ENCODE measurements at places on chromosomes 11 and 22.
A peak's percentile ranks its signal among the peaks of the same experiment; 100 is the strongest.

DNA sequence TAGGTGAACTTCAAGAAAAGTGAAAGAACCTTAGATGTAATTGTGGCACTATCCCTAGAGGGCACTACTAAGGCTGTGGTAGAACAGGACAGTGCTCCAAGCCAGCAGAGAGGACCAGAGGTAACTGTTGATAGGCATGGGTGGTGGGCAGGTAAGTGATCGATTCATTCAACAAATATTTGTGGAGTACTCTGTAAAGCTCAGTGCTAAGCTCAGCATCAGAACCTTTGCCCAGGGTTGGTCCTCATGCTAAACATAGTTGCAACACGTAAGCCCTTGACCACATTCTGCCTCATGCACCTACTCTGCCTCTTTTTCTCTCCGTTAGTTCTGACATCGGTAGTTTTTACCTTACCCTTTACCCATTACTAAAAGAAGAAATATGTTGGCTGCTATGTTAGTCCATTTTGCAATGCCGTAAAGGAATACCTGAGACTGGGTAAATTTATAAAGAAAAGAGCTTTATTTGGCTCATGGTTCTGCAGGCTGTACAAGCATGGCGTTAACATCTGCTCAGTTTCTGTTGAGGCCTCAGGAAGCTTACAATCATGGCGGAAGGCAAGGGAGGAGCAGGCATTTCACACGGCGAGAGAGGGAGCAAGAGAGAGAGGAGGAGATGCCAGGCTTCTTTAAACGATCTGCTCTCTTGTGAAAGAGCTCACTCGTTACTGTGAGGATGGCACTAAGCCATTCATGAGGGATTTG is 18.4 kb upstream of the NNMT start:
- no peak for DNase-seq

DNA sequence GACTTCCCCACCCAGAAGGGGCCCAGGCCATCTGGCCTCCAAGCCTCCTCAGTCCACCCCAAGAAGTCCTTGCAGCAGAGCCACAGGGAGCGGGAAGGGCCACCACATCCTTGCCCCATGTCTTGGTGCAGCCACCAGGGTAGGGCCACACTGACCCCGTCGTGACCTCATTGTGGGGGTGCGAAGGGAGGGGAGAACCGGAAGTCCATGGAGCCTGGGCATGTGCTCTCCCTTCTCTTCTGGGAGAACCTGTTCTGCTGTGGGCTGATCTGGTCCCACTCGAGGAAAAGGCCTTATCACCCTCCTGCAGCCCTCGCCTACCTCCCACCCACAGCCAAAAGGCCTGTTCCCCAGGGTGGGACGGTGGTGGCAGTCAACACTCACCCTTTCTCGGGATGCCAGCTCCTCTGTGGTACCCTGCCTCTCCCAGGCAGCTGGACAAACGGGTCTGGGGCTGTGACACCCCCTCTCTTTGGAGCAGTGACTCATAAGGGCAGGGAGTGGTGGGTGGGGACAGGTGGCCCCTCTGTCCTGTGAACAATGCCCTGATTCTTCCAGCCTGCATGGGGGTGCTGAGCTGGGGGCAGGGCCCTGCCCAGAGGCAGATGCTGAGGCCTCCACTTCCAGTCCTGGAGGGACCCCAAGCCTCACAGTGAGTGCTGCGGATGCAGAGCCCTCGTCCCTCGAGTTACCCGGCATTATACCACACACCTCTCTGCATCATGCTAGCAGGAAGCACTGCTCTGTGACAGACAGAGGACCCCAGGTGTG is 14.6 kb upstream of the CTSD start:
- DNase-seq = no peak

DNA sequence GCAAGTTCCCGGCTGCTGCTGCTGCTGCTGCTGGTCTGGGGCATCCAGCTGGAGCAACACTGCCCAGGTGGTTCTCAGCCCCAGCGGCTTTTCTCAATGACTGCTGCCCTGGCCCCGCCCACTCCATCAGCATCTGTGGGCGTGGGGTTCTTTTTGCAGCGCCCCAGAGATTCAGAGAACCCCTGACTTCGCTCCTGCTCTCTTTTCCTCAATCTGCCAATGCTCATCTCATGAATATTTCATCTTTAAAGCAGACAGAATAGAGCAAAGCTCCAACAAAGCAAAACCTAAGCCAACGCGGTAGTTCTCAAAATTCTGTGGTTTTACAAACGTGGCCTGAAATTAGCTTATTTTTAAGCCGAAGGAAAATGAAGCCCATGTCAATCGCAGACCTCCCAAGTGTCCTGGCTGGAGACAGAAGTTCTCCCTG is 363.6 kb downstream of the CTTN start:
- no peak for DNase-seq

DNA sequence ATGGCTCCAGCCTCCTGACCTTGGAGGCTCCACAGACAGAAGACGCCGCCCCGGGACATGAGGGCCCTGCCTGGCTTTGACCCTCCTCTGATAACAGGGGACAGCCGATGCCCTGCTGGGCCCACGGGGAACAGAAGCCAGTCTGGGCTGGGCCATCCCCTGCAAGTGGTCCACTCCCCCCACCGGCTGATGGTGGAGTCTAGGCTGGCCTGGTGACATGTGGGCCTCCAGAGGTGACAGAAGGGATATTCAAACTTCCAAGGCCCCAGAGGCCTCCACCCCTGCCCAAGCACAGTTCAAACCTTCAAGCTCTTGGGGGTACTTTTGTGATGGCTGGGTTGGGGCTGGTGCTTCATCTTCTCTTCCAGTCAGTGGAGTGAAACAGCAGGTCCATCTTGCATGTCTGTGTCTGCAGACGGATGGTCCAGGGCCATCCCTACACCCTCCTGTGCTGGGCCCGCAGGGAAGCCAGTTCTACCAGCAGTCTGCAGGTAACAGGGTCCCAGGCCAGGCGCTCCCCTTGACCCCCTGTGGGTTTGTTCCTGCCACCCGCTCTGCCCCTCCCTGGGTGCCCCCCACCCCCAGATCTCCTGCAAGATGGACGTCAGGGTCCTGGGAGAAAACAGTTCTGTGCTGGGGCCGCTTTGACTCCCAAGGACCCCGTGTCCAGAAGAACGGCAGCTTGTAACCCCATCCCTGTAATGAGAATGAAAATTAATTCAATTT is 929.9 kb downstream of the BRD1 start:
- DNase-seq = no peak

GRCh38 chr22:35483730-35484129 is 56.9 kb upstream of the RASD2 start:
- no peak for DNase-seq

GRCh38 chr11:526192-526591 is 9.2 kb downstream of the HRAS start:
- DNase-seq = no peak

DNA sequence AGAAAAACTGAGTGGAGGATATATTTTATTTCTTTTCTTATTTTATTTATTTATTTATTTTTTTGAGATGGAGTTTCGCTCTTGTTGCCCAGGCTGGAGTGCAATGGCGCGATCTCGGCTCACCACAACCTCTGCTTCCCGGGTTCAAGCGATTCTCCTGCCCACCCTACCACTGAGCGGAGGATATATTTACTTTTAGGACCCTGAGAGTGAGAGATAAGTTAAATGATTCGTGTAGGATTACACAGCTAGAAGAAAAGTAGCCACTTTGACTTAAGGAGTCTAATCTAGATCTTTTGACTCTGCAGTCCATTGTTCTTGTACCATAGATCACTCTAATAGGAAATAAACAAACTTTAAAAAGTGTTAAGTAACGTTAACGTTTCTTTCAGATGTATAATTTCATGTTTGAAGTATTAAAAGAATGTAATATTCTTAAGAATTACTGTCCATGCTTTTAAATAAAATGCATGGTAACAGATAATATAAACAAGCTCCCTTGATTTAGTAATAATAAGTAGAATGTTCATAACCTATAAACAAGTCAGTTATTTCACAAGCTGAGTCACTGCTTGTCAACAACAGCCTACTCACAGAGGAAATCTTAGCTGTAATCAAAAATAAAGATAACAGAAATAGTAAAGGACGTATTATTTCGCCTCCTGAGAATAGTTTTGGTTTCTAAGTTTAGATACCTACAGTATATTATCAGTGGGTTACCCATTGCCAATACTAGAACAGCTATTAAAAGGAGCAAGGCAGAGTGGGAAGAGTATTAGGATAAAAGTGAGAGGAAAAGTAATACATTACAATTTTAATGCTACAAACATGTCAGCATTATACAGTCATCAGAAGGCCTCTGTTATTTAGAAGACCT is 18.6 kb downstream of the USP47 start:
- DNase-seq = no peak

- no peak for DNase-seq
Measured at GRCh38 chr11:15859411-15859810, 496.9 kb downstream of the SOX6 start.

- DNase-seq = no peak
Measured at GRCh38 chr22:23437779-23438178, 142.3 kb downstream of the IGLL1 start.

DNA sequence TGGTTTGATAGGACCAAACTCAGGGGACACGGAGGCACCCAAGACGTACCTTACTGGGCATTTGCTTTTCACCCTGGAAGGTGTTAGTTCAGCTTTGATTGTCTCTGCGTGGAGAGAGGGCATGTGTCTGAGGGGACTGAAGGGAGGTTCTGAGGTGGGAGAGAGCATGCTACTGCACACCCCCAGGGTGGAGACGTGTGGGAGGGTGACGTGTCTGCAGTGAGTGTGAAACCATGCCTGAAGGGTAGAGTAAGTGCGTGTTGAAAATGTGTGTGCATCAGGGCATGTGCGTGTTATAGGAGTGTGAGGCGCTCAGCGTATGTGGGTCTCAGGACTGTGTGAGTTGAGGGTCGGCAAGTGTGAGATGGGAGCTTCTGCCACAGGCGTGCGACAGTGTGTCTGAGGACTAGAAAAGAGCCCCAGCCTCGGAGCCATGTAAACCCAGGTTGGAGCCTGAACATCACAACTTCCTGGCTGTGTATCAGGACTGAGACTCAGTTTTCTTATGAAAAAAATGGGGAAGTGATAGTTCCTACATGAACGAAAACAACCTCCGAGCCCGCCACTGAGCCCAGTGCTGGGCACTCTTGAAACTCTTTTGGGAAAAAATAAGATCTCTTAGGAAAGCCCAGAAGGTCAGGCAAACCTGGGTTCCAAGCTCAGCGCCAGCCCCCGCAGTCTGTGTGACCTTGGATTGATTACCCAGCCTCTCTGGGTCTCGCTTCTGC is 11.8 kb upstream of the KCNJ11 start:
- no peak for DNase-seq

- no peak for DNase-seq
Measured at GRCh38 chr11:70423523-70424505, 25.5 kb downstream of the CTTN start.

DNA sequence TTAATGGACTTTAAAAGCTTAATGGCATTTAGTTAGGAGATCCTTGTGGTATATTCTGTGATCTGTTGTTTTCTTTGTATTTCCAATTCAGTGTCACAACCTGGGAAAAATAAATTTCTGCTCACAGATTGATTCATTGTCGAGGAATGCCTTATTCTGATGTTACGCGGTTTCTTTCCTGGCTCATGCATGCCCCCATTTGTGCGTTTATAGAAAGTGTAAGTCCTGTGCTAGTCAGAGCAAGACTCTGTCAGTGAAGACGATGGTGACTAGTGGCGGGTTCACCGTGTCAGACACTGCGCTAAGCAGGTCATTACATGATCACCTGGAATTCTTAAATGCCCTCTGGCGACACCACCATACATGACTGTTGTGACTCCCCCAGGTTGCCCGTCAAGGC is 169.4 kb downstream of the TBC1D22A start:
- peak; percentile 6 for DNase-seq

DNA sequence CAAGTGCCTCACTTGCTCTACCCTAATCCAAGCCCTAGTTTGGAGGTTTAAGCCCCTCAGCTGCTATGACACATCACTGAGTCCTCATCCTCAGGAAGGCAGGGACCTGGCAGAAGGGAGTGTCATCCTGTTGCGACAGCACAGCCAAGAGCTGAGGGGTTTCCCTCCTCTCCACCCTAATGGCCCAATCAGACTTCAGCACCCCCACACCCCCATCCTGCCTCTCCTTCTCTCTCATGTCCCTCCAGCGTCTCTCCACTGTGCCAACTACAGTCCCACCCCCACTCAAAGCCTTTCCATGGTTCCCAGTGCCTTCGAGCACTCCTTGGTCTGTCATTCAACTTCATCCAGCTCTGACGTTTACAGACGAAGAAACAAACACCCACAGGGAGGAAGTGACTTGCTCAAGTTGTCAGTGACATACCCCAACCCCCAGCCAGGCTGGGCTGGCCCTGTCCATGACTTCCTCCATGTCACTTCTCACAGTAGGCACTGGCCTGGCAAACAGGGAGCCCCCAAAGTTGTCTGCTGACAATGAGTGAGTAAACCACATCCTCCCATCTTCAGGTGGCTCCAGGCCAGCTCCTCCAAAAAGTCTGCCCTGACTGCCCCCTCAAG is 15.6 kb downstream of the ARAP1 start:
- no peak for DNase-seq

- no peak for DNase-seq
Measured at GRCh38 chr11:134071306-134071705, 2.4 kb downstream of the JAM3 start.

DNA sequence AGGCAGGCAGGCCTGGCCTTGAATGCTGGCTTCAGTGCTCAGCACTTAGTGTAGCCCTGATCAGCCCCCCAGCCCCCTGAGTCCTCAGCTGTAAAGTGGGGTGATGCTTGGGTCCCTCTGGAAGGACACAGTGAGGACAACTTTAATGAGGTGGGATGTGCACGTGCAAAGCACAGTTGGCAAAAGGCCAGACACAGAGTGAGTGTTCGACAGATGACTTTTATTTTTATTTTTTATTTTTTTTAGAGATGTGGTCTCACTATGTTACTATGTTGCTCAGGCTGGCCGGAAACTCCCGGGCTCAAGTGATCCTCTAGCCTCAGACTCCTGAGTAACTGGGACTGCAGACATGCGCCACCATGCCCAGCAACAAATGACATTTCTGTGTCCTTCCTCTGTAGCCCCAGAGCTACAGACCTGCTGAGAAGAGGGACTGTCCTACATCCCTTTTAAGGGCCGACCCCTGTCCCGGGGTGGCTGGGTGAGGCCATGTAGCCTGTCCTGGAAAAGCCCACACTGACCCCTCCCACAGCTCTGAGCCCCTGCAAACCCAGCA is 6.9 kb upstream of the C11orf96 start:
- DNase-seq = no peak

DNA sequence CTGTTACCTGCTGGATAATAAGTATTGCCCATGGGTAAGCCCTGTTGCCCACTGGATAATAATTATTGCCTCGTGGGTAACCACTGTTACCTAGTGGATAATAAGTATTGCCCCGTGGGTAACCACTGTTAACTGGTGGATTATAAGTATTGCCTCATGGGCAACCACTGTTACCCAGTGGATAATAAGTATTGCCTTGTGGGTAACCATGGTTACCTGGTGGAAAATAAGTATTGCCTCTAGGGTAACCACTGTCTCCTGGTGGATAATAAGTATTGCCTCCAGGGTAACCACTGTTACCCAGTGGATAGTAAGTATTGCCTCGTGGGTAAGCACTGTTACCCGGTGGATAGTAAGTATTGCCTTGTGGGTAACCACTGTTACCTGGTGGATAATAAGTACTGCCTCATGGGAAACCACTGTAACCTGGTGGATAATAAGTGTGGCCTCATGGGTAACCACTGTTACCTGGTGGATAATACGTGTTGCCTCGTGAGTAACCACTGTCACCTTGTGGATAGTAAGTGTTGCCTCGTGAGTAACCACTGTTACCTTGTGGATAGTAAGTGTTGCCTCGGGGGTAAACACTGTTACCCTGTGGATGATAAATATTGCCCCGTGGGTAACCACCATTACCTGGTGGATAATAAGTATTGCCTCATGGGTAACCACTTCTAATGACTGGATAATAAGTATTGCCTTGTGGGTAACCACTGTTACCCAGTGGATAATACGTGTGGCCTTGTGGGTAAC is 29.0 kb upstream of the NXPE4 start:
- no peak for DNase-seq

- DNase-seq = no peak
Measured at GRCh38 chr22:48331266-48331665, 1496.4 kb downstream of the BRD1 start.
